H9 (cell line): ENCODE measurements at places on chromosomes 12 and 14. TPM values are rescaled to one million over a fixed set of nuclear protein-coding genes. Genes with fewer than 3 reads are reported as not detected.
A peak's percentile ranks its signal among the peaks of the same experiment; 100 is the strongest.

- H3K4me3 ChIP-seq = no peak overlapping the region
- no peaks in the 10 kb centered on the region for H3K4me1 ChIP-seq
- H3K27me3 ChIP-seq = peaks cover 4% of the 10 kb centered on the region; the same call in 1 of the 2 replicates
- no peaks in the 10 kb centered on the region for H3K36me3 ChIP-seq
These were observed 1.9 kb upstream of the DYNC1H1 start for GRCh38 chr14:101962503-101962874.

- no peak overlapping the region for H3K4me3 ChIP-seq
- no peaks in the 10 kb centered on the region for H3K4me1 ChIP-seq
- no peaks in the 10 kb centered on the region for H3K27me3 ChIP-seq
- peaks cover 6% of the 10 kb centered on the region; the same call in 1 of the 3 replicates for H3K36me3 ChIP-seq
These were observed 79.1 kb upstream of the HECTD1 start for GRCh38 chr14:31286456-31287293.

GRCh38 chr12:121788176-121788818 is 5.2 kb downstream of the RHOF start:
- H3K4me3 ChIP-seq = no peak overlapping the region
- no peak for DNase-seq
- no peaks in the 10 kb centered on the region for H3K4me1 ChIP-seq
- H3K27ac ChIP-seq = no peak overlapping the region
- peaks cover 1% of the 10 kb centered on the region; the same call in 2 of the 3 replicates for H3K36me3 ChIP-seq

DNA sequence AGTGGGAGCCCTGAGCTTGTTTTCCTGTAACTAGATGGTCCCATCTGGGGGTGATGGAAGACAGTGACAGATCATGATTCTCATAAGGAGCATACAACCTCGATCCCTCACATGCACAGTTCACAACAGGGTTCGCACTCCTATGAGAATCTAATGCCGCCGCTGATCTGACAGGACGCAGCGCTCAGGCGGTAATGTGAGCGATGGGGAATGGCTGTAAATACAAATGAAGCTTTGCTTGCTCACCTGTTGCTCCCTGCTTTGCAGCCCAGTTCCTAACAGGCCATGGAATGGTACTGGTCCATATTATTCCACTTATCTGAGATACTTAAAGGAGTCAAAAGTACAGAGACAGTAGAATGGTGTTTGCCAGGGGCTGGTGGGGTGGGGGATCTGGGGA is 9.9 kb upstream of the CEP83 start:
- no peak overlapping the region for H3K27ac ChIP-seq
- H3K4me3 ChIP-seq = no peak overlapping the region
- no peak for DNase-seq
- H3K36me3 ChIP-seq = no peaks in the 10 kb centered on the region

DNA sequence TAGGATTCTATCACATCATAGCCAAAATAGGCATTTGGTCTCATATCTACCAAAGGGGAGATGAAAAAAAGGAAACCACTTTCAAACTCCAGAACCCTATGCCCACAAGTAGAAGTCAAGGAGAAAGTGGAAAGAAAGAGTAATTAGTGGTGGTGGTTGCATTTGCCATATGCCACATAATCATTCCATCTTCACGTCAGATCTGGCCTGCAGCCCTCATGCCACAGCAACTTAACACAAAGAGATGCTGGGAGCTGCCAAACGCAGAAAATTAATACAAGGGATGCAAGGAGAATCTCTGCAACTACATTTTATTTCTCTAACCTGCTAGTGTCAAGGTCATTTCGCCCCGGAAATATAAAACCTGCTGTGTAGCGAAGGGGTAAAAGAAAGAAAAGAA is 148.6 kb upstream of the FOXN3 start:
- peaks cover 3% of the 10 kb centered on the region; the same call in 1 of the 2 replicates for H3K4me1 ChIP-seq
- no peak for DNase-seq
- H3K27ac ChIP-seq = no peak overlapping the region
- peaks cover 13% of the 10 kb centered on the region for H3K36me3 ChIP-seq
- H3K4me3 ChIP-seq = no peak overlapping the region

GRCh38 chr12:64991121-64991611 is 129.9 kb downstream of the WIF1 start:
- no peak for DNase-seq
- H3K27me3 ChIP-seq = no peaks in the 10 kb centered on the region
- H3K36me3 ChIP-seq = peaks cover 32% of the 10 kb centered on the region
- H3K27ac ChIP-seq = no peak overlapping the region

DNA sequence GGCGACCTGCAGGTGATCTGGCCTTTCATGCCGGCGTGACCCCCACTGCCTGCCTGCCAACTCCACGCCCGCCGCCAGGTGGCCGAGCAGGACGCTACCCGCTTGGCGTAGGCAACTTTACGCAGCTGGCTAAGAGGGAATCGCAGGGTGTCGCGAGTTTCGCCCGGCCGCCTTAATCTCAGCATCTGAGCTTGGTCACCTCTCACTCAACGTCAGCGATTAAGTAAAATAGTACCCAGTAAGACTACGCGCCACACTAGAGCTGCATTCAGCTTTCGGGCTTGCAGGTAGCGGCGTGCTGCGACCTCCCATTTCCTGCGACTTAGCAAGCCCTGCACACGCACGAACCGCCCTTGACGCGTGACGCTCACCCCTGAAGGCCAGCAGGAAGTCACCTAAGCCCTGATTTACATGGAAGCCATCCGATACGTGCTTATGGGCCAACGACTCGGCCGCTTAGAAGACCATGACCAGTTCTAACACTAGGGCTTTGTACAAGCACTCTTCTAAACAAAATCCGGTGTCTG is 33.2 kb downstream of the WBP11 start:
- peak overlapping the region; percentile 87 for H3K27ac ChIP-seq
- peak overlapping the region; percentile 96 for H3K4me3 ChIP-seq
- H3K36me3 ChIP-seq = peaks cover 26% of the 10 kb centered on the region
- no peaks in the 10 kb centered on the region for H3K27me3 ChIP-seq
- DNase-seq = peak; percentile 93

GRCh38 chr12:27818401-27818918 is 38.4 kb upstream of the MANSC4 start:
- H3K27me3 ChIP-seq = no peaks in the 10 kb centered on the region
- DNase-seq = no peak

GRCh38 chr14:22263961-22264360 is 325.1 kb downstream of the DAD1 start:
- no peak overlapping the region for H3K27ac ChIP-seq
- no peak for DNase-seq
- no peaks in the 10 kb centered on the region; the same call in 1 of the 2 replicates for H3K4me1 ChIP-seq
- no peaks in the 10 kb centered on the region; the same call in 2 of the 3 replicates for H3K36me3 ChIP-seq
- H3K4me3 ChIP-seq = no peak overlapping the region

- H3K27me3 ChIP-seq = no peaks in the 10 kb centered on the region
- no peak overlapping the region for H3K4me3 ChIP-seq
- H3K27ac ChIP-seq = no peak overlapping the region
- no peaks in the 10 kb centered on the region for H3K36me3 ChIP-seq
- H3K4me1 ChIP-seq = no peaks in the 10 kb centered on the region
These were observed 454.7 kb downstream of the NPAS3 start for GRCh38 chr14:33393231-33393894.

- H3K27ac ChIP-seq = no peak overlapping the region
- H3K4me1 ChIP-seq = no peaks in the 10 kb centered on the region; the same call in 1 of the 2 replicates
- peaks cover 6% of the 10 kb centered on the region for H3K36me3 ChIP-seq
- no peak overlapping the region for H3K4me3 ChIP-seq
- DNase-seq = no peak
- no peaks in the 10 kb centered on the region for H3K27me3 ChIP-seq
These were observed 27.1 kb downstream of the VRK1 start for GRCh38 chr14:96824283-96824682.

Gene REC8
- total RNA-seq = 58.0 and 58.5 TPM in 2 replicates

GRCh38 chr12:67698672-67699581 is 50.4 kb downstream of the DYRK2 start:
- H3K27ac ChIP-seq = no peak overlapping the region
- H3K4me3 ChIP-seq = no peak overlapping the region
- H3K27me3 ChIP-seq = no peaks in the 10 kb centered on the region
- DNase-seq = no peak

Gene LRRC43
- 0.46 and 0.53 TPM in 2 replicates for total RNA-seq

Gene MMP17
- total RNA-seq = 14.8 and 16.0 TPM in 2 replicates

DNA sequence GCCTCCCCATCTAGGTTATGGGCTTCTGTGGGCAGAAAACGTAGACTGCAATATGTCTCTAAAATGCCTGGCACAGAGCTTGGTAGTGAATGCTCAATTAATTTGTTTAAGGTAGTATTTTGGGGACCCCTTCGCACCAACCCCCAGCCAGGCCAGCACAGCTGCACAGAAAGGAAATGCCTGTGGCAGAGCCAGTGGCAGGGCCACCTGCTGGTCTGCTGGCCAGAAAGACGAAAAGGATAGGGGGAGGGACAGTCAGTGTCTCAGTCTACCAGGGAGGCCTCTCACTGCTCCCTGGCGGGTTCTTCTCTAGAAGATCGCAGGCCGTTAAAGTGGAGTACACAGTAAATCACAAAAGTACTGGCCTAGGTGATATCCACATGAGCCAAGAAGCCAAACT is 3.5 kb downstream of the RAB15 start:
- peak; percentile 52 for DNase-seq
- H3K4me1 ChIP-seq = peaks cover 24% of the 10 kb centered on the region; the same call in 1 of the 2 replicates
- H3K27ac ChIP-seq = no peak overlapping the region
- H3K4me3 ChIP-seq = peak overlapping the region; percentile 21; the same call in 1 of the 2 replicates
- H3K36me3 ChIP-seq = peaks cover 18% of the 10 kb centered on the region

DNA sequence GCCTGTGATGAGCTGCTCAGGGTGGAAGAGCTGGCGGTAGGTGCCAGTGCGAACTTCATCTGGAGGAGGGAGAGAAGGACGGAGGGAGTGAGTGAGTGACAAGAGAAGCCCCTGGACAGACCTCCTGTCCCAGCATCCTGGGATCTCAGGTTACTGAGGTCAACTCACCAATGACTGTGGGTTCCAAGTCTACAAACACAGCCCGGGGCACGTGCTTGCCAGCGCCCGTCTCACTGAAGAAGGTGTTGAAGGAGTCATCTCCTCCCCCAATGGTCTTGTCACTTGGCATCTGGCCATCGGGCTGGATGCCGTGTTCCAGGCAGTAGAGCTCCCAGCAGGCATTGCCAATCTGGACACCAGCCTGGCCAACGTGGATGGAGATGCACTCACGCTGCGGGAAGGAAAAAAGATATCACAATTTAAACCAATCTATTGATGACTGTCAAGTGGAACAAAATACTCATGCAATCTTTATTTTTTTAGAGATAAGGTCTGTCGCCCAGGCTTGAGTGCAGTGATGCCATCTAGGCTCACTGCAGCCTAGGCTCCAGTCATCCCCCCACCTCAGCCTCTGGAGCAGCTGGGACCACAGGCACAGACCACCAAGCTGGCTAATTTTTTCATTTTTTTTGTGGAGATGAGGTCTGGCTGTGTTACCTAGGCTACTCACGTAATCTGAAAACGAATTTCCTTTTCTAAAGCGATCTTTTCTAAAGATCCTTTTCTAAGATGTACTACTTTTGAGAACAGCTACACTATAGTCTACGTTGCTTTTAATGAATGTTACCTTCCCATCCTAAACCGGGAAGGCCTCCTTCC is 1.7 kb downstream of the TUBA1B start:
- peak overlapping the region; percentile 94 for H3K4me3 ChIP-seq
- no peak for DNase-seq
- no peak overlapping the region for H3K27ac ChIP-seq
- peaks cover 2% of the 10 kb centered on the region; the same call in 1 of the 2 replicates for H3K4me1 ChIP-seq
- H3K27me3 ChIP-seq = no peaks in the 10 kb centered on the region

Gene ABCD2
- not detected in 2 replicates for total RNA-seq

DNA sequence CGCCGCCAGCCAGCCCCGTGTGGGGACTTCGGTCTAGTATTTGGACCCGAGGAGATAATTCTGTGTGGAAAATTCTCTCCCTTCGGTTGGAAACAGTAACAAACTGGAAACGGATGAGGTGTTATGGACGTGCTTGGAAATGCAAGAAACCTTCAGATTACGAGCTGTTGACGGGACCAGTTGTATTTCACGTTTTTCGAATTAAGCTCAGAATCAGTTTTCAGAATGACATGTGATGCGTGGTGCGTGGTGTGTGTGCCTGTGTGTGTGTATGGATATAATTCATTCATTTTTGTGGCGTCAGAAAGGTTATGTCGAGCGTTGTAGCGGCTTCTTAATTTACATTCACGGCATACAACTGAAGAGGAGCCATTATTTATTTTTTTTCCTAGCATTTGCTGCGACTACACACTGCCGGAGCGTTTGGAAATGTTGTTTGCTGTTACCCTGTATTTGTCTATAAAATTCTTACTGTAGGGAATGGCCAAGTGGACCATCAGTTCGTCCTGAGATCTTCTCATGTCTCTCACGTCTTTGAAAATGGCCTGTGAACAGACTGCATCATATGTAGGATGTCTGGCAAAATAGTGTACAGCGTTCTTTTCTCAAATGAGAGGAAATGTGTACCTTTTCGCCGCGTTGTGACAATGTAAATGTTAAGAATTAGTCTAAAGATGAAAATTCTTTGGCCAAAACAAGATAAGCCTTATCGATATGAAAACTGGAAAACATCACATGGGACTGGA is 1.3 kb downstream of the TRAF3 start:
- peaks cover 5% of the 10 kb centered on the region; the same call in 1 of the 2 replicates for H3K4me1 ChIP-seq
- peak overlapping the region; percentile 78 for H3K4me3 ChIP-seq
- H3K27me3 ChIP-seq = peaks cover 5% of the 10 kb centered on the region; the same call in 1 of the 2 replicates
- H3K27ac ChIP-seq = no peak overlapping the region
- H3K36me3 ChIP-seq = no peaks in the 10 kb centered on the region

GRCh38 chr14:43525658-43526057 is 981.4 kb downstream of the FSCB start:
- H3K4me1 ChIP-seq = no peaks in the 10 kb centered on the region
- no peak for DNase-seq
- no peak overlapping the region for H3K27ac ChIP-seq
- no peaks in the 10 kb centered on the region for H3K27me3 ChIP-seq

DNA sequence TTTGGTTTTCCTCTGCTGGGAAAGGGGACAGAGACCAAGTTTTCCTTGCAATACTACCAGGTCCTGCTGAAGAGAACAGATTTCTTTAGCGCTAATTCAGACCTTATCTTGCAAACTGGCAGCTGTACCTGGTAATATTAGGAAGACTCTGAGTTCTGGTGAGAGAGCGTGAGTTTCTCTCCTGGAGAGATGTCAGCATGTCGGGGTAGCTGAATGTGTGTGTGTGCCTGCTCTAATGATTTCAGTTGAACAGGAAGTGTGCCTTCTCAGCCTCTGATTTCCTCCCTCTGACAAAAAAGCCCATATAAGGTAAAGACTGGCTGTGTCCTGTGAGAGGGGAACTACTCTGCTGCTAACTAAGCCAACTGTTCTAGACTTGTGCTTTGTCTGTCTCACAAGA is 10.3 kb upstream of the ERP27 start:
- peaks cover 6% of the 10 kb centered on the region; the same call in 1 of the 2 replicates for H3K4me1 ChIP-seq
- no peak overlapping the region for H3K27ac ChIP-seq
- no peak overlapping the region for H3K4me3 ChIP-seq
- no peaks in the 10 kb centered on the region for H3K36me3 ChIP-seq

Gene OR6C2
- total RNA-seq = not detected in 2 replicates

GRCh38 chr14:22973217-22974032 is 8.9 kb downstream of the AJUBA start:
- peak; percentile 56 for DNase-seq
- H3K4me3 ChIP-seq = no peak overlapping the region; the same call in 2 of the 3 replicates
- H3K27ac ChIP-seq = no peak overlapping the region
- peaks cover 84% of the 10 kb centered on the region for H3K36me3 ChIP-seq
- H3K4me1 ChIP-seq = peaks cover 16% of the 10 kb centered on the region
- H3K27me3 ChIP-seq = no peaks in the 10 kb centered on the region

DNA sequence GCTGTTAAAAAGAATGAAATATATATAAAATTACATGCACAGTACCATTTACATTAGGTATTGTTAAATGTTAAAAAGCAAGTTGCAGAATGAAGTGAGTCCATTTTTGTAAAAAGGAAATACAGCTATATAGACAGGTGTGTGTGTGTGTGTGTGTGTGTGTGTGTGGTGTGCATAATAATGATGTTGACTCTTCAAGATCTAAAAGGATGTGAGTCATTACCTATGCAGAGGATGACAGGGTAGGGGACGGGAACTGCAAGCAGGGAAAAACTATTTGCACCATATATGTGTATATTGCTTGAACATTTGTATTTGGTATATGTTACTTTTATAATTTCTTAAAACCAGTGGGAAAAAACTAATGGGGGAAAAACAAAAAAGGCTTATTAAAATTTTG is 3.1 kb downstream of the C14orf39 start:
- H3K4me3 ChIP-seq = no peak overlapping the region
- DNase-seq = no peak
- H3K4me1 ChIP-seq = no peaks in the 10 kb centered on the region
- H3K36me3 ChIP-seq = no peaks in the 10 kb centered on the region; the same call in 1 of the 2 replicates
